ENCODE measurements at places on chromosomes 1 and 21.

- no peak for DNase-seq
Measured at GRCh38 chr1:157597959-157598667, at the start of gene FCRL4. TSS of gene FCRL4 (minus strand) at chr1:157598085. CDS start at chr1:157597944, 141 bp downstream.

- DNase-seq: no peak
Measured at GRCh38 chr1:8203056-8203455, 114.9 kb upstream of the SLC45A1 start.

GRCh38 chr1:195804547-195804946 lies 803.7 kb downstream of the KCNT2 start:
- DNase-seq: peak; percentile 20

- DNase-seq: no peak
Measured at GRCh38 chr1:119731741-119732430, 20.2 kb downstream of the PHGDH start.

DNA sequence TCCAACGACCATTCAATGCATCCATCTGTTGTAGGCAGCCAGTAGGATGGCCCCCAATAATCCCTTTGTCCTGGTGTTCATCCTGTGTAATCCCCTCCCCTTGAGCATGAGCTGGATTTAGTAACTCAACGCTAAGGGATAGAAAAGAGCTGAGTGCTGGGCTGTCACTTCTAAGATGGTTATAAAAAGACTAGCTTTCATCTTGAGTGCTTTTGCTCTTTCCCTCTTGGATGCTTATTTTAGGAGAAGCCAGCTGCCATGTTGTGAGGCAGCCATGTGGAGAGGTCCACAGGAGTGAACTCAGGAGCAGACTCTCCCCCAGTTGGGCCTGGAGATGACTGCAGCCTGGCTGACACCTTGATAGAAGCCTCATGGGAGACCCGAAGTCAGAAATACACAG lies 401.5 kb downstream of the VAV3 start:
- DNase-seq: no peak

- no peak for DNase-seq
Measured at GRCh38 chr21:45487891-45488600, 54.2 kb downstream of the SLC19A1 start.

GRCh38 chr1:2573250-2573920 lies 13.2 kb upstream of the PRXL2B start:
- no peak for DNase-seq

DNA sequence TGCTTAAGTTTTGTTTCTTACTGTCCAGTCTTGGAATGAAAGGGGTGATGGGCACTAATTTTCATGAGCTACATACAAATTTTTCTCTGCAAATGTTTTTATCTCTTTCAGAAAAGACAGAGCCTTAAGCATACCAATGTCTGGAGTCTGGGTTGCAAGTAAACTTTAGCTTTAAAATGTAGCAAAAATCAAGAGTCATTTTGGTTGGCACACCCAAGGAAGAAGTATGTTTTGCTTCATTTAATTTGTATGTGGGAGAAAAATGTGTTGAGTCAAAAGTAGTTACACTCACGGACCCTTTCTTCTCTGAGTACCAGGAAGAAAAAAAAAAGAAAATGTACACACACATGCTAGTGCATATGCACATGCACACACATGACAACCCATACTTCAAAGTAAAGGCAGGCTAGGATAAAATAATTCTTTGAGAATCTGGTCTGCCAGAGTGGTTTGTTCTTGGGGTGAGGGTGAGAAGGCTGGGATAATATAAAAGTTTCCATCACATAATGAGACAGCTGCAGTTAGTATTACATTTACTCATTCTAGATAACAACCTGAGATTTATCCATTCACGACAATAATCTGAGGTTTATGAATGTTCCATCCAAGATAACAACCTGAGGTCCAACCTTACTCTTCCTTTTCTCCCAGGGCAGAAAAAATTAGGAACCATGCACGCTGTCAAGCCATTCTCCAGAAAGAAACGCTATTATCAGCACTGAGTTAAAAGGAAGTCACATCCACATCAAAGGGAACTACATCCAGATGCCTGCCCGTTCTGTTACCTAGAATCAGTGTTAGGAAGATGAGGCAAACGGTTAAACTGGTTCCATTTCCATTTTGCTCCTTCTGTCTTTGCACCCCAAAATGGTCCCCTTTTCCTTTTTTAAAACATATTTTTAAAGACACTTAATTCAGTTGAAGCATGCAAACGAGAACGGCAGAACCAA lies 9.3 kb downstream of the DPYD start:
- no peak for DNase-seq

GRCh38 chr21:46459356-46460112 lies 843 bp downstream of the DIP2A start:
- peak; percentile 62 for DNase-seq

GRCh38 chr1:247332215-247332622 lies 552 bp upstream of the ZNF496 start:
- peak; percentile 73 for DNase-seq

Data from ELR (cell line).